ENCODE measurements at places on chromosomes 4 and X.

GRCh38 chr4:129261584-129261983, 165.6 kb downstream of the C4orf33 start:
- no peak for DNase-seq

DNA sequence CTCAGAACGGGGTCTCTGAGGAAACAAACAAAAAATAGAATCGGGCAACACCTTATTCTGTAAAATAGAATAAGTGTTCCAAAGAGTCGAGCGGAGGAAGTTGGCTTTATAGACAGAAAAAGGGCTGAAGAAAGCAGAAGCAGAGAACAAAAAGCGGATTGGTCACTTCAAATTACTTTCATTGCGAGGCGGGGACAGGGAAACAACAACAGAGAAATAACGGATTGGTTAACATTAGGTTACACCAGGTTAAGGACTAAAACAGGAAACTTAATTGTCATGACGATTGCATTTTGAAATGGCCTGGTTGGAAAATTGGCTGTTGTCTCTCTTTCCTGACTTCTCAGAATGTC, 433 bp upstream of the COQ2 start:
- DNase-seq: peak; percentile 1

GRCh38 chrX:44953734-44954502, 80.9 kb downstream of the KDM6A start:
- DNase-seq: no peak

DNA sequence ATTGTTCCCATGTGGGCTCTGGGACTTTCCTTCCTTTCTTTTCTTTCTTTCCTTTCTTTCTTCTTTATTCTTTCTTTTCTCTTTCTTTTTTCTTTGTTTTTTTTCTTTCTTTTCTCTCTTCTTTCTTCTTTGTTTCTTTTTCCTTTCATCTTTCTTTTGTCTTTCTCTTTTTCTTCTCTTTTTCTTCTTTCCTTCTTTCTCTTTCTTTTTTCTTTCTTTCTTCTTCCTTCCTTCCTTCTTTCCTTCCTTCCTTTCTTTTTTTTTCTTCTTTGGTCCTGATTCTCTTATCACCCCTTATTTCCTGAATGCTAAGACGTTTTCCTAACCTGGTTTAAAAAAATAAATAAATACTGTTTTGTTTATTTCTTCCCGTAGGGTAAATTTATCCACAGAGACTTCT, 93.2 kb downstream of the CRLF2 start:
- DNase-seq: no peak

- DNase-seq: no peak
Observed at GRCh38 chr4:11194431-11194830, 234.3 kb downstream of the HS3ST1 start.

DNA sequence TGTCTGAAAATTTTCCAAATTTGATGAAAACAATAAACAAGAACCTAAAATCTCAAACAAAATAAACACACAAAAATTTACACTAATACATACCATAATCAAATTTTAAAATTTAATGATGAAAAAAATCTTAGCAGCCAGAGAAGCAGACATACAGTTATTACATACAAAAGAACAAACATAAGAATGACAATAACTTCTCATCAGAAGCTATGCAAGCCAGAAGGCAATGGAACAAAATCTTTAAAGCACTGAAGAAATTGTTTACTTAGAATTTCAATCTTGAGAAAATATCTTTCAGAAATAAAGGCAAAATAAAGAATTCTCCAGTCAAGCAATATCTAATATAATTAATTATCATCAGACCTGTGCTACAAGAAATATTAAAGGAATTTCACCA, 121.3 kb downstream of the IDS start:
- no peak for DNase-seq

DNA sequence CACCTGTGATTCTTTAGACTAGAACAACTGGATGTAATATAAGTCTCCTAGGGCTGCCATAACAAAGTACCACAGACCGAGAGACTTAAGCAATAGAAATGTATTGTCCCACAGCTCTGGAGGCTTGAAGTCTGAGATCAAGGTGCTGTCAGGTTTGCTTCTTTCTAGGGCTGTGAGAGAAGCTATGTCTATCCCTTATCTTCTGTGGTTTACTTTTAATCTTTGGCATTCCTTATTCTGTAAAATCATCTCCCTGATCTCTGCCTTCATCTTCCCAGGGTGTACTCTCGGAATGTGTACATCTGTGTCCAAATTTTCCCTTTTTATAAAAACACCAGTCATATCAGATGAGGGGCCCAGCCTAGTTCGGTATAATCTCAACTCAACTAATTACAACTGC, 10.3 kb upstream of the HOPX start:
- DNase-seq: no peak

GRCh38 chrX:18961686-18962085, 22.2 kb downstream of the PHKA2 start:
- DNase-seq: no peak

GRCh38 chrX:2517055-2517454, 16.3 kb upstream of the DHRSX start:
- no peak for DNase-seq

GRCh38 chr4:16196482-16197393, 29.5 kb downstream of the TAPT1 start:
- peak; percentile 35 for DNase-seq

DNA sequence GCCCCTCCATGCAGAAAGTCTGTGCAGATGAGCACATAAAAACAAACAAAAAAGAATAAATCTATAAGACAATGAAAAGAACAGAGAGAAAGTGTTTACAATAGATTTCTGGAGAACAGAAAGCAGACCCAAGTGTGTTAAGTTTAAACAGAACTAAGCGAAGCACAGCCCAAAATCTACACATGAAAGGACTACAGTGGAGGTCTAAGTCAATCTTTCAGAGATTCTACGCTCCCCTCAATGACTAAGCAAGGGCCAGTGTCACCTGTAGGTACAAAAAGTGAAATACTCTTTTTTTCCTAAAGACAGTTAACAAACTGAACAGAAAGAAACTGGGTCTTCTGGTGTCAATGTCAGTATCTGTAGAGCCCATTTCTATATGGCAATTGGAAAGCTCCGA, 18.2 kb downstream of the CLOCK start:
- no peak for DNase-seq

DNA sequence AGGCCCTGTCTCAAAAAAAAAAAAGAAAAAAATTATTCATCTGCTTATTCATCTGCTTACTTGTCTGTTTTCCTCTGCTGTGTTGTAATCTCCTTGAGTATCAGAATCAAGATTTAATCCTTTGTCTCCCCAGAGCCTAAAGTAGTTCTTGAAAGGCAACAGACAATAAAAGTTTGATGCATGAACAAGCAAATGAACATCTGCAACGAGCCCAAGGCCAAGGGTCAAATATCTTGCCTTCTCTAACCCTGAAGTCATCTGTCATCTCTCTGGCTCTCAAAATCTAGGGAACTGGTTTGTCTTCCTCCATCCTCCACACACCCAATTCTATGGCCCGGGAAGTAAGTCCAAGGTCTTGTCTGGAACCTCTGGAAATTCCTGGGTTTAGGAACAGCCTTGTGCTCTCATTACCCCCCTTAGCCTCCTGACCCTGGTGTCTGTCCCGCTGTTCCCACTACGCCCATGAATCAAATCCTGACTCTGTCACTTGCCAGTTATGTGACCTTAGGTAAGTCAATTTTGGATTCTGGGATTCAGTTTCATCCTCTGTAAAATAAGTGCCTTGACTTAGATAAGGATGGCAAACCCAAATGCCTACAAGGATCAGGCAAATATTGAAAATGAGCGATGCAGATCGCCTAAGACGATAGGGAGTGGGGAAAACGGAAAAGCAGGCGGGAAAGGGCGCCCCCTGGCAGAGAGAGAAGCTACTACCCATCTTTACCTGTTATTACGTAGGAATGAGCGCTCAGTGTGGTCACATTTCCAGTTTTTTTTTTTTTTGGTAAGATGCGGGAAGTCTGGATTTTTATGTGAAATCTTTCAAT, 102.7 kb upstream of the DHX15 start:
- no peak for DNase-seq

GRCh38 chr4:52566136-52567031, 92.7 kb downstream of the USP46 start:
- DNase-seq: no peak

DNA sequence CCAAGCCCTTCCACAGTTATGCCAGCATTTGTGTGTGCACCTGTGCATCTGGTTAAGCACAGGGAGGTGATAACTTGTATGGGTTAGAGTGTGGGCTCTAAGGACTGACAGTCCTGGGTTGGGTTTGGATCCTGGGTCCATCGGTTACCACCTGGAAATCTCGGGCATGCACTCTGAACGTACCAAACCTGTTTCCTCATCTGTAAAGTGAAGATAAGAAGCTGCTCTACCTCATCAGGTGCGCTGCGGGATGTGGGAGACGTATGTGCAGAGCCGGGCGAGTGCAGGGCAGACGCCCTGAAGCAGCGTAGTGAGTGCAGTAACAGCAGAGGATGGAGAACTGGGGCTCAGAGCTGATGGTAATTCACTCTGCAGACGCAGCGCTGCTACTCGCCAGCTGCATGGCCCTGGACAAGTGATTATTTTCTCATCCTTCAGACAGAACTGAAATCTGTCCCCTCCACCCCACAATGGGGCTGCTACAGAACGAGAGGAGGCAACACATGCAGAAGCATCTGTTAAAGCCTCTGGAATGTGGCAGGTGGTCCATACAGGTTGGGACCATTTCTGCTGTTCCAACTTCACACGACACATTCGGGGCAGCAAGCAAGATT, 64.4 kb downstream of the HADH start:
- DNase-seq: no peak

Measured in spinal cord (tissue), 10 donors.